ENCODE measurements at places on chromosomes 16 and 17. TPM values are rescaled to one million over a fixed set of nuclear protein-coding genes. Genes with fewer than 3 reads are reported as not detected.

The KRT33B gene
- total RNA-seq = not detected

DNA sequence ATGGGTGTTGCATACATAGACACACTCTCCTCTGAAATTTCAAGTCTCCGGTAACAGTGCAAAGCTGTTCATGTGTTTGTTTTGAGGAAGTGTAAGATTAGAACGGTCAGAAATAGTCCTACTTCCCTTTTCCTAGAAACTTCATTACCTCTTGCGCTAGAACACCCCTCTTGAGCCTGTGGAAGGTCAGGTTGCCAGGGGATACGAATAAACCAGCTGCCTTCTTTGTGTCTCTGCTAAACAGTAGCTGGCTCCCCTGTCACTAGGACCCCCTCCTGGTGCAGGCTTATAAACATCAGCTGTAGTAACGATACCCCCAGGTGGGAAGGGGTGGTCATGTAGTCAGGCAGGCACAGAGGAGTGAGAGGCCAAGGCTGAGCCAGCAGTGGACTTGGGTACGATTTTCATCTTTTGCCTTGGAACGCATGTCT is 113.4 kb upstream of the RCVRN start:
- H3K27me3 ChIP-seq = no peaks in the 10 kb centered on the region
- no peak overlapping the region for H3K27ac ChIP-seq
- peaks cover 4% of the 10 kb centered on the region for H3K4me1 ChIP-seq
- no peak overlapping the region for H3K4me3 ChIP-seq
- no peaks in the 10 kb centered on the region for H3K36me3 ChIP-seq

DNA sequence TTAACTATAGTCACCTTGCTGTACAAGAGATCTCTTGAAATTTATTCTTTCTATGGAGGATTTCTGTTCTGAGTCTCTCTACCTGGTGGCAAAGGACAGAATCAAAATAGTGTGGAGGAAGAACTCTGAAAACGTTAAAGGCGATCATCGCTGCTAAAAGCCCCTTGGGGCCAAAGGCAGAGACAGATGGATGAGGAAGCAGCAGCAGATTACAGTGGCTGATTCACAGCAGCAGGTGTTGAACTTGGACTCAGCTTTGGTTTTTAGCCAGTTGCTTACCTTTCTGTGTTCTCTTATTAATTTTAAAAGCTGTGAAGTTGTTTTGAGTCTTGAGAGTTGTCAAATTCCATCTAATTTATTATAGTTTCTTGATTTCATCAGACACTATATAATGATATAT is 956.1 kb upstream of the GOT2 start:
- no peak overlapping the region for H3K27ac ChIP-seq
- no peak for DNase-seq
- H3K4me1 ChIP-seq = no peaks in the 10 kb centered on the region
- H3K4me3 ChIP-seq = no peak overlapping the region
- H3K36me3 ChIP-seq = no peaks in the 10 kb centered on the region

DNA sequence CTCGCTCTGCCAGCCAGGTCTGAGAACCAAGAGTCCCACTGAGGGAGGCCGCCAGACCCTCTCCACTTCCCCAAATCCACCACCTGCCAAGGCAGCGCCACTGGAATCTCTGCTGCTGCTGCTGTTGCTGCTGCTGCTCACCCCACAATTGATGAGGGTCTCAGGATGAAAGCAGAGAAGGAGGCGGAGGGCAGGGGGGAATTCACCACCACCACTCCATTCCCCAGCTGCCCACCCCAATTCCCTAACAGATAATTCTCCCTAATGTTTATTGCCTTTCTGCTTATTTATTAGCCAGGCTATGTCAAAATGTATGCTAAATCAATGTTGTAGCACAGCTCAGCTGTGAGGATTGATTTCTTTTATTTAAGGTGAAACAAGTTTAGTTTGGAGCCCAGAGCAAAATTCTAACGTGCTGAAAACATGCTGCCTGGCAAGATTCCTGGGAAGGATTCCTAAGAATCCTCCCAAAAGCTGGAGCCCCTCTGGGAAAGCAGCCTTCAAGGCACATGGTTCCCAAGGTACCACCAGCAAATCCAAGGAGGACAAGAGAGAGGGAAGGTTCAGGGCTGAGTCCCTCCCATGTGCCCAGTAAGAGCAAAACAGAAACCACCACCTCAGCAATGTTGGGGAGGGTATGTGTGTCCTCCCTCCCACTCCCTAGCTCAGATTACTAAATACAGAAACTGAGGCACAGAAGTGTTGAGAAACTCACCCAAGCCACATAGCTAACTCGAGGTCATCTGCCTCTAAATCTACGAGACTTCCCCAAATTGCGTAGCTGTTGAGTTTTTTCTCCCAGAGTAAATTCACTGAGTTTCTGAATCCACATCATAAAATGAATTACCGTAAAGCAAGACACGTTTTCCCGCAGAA is 12.2 kb upstream of the CDH5 start:
- no peak overlapping the region for H3K27ac ChIP-seq
- H3K36me3 ChIP-seq = no peaks in the 10 kb centered on the region
- no peak overlapping the region for H3K4me3 ChIP-seq
- no peaks in the 10 kb centered on the region for H3K4me1 ChIP-seq
- H3K27me3 ChIP-seq = no peaks in the 10 kb centered on the region
- DNase-seq = no peak

- no peaks in the 10 kb centered on the region for H3K27me3 ChIP-seq
- no peak for DNase-seq
Observed at GRCh38 chr16:47136099-47136842, 7.5 kb downstream of the NETO2 start.
